ENCODE measurements at places on chromosomes 1 and 21.

DNA sequence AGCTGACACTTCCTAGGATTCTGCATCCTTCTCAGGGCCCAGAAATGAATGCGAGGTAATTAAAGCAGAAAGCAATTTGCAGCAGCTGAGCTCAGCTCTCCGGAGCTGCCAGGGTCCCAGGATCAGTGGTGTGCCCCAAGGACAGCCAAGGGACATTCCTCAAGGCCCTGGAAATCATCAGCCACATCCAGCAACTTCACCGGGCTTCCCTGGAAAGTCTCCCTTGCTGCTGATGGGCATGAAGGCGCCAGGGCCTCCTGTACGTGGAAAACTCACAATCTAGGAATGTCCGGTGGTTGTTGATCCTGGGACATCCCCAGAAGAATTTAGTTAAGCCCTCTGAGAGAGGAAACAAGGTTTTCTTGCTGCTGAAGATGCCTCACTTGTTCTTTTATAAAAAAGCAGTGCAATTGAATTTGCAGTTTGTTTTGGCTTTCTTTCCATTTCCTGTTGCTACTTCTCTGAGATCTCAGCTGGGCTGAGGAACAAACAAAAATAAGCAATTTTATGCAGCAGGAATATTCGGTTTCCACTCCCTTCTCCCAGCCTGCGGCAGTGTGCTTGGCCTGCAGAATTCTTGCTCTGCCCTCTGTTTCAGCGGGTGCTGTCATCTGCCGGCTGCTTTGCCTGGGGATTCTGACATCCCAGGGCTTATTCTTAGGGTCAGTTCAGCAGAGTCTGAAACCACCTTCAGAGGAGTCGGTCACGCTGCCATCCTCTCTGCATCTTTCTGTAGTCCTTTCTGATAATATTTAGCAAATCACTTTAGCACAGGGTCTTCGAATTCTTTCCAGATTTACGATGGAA lies 85.9 kb downstream of the TCP10L start:
- no peak for DNase-seq

DNA sequence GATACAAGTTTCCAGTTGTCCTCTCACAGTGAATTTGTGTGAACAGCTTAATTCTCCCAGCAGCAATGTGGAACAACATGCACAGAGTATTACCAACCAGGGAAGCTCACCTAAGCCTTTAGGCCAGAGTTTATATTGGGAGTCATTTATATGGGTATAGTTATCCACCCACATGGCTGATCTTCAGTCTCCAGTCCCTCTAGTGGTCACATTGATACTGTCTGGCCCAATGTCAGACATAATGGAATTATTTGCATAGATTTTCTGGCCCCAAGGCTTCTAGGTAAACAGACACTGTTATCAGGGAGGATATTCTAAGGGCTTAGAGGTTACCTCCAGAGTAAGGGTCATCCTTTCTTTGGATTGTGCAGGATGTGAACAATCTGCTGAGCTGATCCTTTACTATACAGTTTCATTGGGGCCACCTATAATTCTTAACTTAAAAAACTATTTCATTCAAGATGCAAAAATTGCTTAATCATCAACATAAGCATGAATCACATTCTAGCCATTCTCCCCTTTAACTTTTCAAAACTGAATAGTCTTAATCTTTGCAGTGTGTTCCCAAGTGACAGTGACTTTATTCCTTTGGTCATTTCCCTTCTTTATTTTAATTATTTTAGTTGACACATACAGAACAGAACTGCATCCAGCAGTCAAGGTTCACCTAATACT lies 210.9 kb downstream of the LTN1 start:
- no peak for DNase-seq

DNA sequence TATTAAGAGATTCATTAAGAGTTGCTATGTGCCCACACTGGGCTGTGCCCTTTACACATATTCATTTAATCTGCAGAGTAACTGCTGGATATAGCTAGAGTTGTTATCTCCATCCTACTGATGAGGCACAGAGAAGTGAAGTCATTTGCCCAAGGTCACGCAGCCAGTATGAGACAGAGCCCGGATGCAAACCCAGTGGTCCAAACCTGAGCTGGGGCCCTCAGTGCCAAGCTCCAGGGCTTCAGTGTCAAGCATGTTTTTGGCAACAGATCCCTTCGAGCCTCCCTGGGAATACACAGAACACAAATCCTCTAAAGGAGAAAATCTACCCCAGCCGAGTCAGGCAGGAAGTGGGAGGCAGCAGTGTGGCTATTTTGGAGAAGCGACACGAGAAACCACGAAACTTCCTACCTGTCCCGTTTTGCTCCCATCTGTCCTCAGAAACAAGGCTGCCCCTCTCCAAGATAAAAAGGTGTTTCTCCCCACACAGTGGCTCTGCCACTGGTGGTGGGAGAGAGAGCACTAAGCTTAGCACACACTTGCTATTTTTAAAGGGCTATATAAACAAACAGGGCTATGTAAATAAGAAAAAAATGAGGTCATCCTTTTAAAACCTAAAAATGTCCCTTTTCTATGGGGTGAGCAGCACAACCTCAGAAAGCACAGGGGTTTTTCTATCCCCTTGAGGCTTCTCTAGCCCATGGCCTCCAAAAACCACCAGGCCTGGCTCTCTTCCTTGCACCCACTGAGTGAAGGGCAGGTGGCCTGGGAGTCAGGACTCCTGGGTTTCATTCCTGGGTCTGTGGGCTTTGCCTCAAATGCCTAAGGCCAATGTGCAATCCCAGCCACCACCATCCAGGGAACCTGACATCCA lies 138.6 kb upstream of the EDN2 start:
- no peak for DNase-seq

DNA sequence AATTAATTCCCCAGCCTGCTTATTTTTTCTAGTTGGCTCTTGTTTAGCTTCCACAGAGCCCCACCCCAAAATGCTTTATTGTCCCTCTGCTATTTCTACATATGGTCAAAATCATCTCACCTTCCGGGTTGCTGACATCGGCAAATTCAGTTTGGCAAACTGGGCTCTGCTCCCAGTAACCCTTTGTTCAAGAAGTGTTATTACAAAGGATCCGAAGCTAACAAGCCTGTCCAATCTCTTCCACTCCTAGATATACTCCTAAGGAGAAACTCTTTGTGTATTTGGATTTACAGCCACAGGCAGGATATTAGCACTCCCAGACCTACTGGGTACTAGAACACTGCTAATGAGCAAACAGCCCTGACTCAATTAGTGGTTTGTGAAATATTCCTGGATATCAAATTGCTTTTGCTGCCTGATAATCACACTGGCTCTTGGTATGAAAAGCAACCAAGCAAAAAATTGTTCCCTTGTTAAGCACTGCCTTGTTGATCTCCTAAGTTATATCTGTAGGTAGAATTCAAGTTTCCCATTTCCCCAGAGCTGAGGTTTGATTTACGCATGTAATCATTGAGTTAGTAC lies 4.0 kb downstream of the JUN start:
- no peak for DNase-seq

DNA sequence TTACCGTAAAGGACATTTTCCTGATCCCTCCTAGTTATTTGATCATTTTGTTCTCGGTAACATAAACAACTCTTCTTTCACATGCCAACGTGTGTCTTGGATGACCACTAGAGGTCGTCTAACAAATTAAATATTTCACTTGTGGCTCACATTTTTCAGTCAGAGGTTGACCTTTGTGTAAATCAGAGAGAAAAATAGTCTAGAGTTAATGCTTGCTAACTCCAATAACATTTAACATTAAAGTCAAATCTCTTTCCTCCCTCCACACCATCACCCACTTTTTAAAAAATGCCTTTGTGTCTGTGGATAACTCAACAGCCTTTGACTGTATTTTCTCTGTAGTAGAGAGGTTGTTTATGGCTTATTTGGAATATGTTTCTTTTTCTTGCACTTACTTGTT lies 220.5 kb upstream of the B3GALT2 start:
- no peak for DNase-seq

DNA sequence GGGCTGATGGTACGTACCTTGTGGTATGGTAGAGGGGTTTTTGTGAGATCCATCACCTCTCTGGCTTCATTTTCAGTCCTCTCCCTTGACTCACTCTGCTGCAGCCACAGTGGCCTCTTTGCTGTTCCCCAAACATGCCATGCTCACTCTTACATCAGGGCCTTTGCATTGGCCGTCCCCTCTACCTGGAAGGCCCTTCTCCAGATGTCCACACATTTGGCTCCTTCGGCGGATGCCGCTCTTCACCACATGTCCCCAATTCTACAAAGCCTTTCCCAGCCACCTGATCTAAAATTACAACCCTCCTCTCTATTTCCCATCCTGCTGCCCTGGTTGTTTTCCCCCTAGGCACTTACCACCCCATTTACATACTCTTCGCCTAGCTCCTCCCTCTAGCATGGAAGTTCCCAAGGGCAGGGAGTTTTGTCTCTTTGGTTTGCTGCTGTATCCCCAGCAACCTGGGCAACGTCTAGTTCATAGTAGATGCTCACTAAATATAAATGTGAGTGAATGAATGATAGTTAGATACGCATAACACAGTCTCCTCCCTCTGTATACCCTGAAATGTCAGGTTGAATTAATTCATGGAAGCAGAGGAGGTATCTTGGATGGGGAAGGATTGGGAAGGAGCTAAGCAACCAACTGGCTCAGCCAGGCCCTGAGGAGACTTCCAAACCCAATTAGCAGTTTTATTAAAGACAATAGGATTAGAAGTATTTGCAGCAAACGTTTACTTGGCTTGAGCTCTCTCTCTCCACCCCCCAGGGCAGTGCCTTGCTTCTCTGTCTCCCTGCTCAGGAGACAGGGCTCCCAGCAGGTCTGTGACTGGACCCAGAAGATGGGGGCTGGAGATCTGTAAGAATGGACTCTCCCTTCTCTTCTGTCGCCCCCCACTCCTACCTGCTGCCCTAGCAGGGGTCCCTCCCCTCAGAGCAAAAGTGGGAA lies 264.2 kb downstream of the GRIK3 start:
- no peak for DNase-seq

DNA sequence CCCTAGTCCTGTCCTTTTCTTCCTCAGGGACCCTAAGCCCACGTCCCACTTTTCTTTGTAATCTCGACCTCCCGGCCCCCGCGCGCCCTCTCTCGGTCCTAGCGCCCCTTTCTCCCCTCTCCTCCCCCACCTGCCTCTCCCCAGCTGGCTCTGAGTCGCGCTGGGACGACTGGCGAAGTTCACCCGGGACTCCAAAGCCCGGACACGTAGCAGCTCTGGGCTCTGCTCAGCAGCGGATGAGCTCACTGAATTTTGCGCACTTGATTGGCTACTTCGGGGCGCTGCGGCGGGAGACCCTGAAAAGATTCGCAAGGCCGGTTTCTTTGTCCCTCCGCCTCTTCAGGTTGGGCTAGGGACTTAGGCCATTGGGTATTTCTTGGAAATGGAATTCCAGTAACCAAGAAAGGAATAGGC lies 16.3 kb upstream of the ACKR1 start:
- no peak for DNase-seq

GRCh38 chr1:198829944-198830343 lies 191.1 kb downstream of the PTPRC start:
- DNase-seq: no peak

GRCh38 chr1:18458133-18459092 lies 22.3 kb upstream of the KLHDC7A start:
- no peak for DNase-seq

GRCh38 chr1:52454779-52455178 lies 50.4 kb downstream of the PRPF38A start:
- no peak for DNase-seq

- no peak for DNase-seq
Observed at GRCh38 chr1:156211243-156211642, 1.6 kb upstream of the PMF1 start.

DNA sequence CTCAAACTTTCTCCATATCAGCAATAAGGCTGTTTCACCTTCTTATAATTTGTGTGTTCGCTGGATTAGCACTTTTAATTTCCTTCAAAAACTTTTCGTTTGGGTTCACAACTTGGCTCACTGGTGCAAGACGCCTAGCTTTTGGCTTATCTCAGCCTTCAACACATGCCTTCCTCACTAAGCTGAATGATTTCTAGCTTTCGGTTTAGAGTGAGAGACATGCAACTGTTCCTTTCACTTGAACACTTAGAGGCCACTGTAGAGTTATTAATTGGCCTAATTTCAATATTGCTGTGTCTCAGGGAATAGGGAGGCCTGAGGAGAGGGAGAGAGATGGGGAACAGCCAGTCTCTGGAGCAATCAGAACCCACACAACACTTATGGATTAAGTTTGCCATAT lies 41.2 kb upstream of the IFNLR1 start:
- no peak for DNase-seq

- no peak for DNase-seq
Observed at GRCh38 chr1:191498825-191499224, 659.4 kb upstream of the RGS18 start.

DNA sequence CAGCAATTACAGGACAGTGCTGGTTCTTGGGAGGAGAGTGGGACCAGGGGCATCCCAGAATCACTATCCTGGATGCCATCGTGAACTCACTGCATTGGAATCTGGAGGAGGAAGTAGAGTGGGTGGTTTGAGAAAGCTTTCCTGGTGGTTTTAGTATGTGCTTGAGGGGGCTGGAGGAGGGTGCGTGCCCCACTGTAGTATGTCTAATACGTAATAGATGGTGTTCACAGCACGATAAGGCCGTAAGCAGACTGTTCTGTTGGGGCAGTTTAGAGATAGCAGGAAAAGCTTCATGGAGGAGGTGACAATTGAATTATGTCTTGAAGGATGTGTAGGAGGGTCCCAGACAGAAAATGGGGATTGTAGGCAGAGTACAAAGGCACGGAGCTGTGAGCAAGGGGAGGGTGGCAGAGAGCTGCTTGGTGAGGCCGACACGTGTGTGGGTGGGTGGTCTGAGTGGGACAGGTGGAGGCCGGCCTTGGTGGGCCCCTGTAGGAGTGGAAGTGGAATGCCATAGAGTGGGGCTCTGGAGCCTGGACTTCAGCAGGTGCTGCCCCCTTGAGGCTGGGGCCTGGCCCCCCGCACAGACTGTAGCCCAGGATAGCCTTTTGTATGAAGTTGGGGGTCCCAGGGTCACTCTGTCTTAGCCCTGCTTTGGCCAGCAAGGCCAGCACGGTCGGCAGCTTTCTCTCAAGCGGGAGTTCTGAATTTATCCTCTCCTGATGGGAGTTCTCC lies 37.0 kb downstream of the IL6R start:
- DNase-seq: no peak

DNA sequence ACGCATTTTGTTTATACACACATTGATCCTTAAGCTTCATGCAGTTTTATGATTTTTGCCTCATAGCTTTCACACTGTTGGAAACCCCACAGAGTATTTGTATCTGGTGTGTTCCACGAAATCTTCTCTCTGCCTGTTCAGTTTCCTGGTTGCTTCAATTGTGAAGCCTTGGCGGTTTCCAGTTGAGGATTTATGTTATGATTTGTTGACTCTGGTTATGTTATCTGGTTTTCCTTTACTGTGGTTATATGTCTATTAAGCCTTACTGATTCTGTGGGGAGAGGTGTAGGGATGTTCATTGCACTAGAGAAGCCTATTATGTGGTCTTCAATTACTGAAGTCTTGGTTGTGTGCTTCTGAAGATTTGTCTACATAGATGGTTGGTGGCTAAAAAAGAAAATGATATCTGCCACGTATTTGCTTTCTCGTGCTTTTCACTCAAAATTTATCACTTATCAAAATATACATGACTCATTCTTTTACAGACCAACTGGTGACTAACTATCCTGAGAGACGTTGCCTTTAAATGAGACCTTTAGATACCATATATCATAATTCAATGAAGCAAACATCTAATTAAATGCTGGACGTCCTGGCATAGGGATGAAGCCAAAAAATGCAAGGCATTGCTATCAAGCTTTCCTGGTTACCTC lies 488.0 kb upstream of the B3GALT2 start:
- DNase-seq: no peak

All from stimulated activated CD8-positive, alpha-beta memory T cell treated with anti-CD3 and anti-CD28 coated beads, Interleukin-15, amount 100 ng/mL, for 4 hours (primary cell).